ENCODE measurements at places on chromosomes 13 and 19. TPM values are rescaled to one million over a fixed set of nuclear protein-coding genes. Genes with fewer than 3 reads are reported as not detected.

The KIR2DL3 gene
- not detected for total RNA-seq

The TPTE2 gene
- total RNA-seq = not detected

The UCHL3 gene
- total RNA-seq = 53.7 TPM

The LYPD5 gene
- not detected for total RNA-seq

The FXYD1 gene
- not detected for total RNA-seq

The IRGQ gene
- 5.8 TPM for total RNA-seq

The CLIP3 gene
- total RNA-seq = 0.76 TPM

The IGFL2 gene
- 0.83 TPM for total RNA-seq

The SIAH3 gene
- not detected for total RNA-seq

The RAB3A gene
- 0.53 TPM for total RNA-seq

The ZNF66 gene
- total RNA-seq = not detected

Measured in A549 treated with RU486 at 1 μM for 4 hours (cell line).